ENCODE measurements at places on chromosomes 11 and 22.

GRCh38 chr22:36901411-36902142 is 11.9 kb upstream of the CSF2RB start:
- DNase-seq = no peak

- DNase-seq = no peak
These were observed 118.8 kb downstream of the RRAS2 start for GRCh38 chr11:14240221-14240620.

DNA sequence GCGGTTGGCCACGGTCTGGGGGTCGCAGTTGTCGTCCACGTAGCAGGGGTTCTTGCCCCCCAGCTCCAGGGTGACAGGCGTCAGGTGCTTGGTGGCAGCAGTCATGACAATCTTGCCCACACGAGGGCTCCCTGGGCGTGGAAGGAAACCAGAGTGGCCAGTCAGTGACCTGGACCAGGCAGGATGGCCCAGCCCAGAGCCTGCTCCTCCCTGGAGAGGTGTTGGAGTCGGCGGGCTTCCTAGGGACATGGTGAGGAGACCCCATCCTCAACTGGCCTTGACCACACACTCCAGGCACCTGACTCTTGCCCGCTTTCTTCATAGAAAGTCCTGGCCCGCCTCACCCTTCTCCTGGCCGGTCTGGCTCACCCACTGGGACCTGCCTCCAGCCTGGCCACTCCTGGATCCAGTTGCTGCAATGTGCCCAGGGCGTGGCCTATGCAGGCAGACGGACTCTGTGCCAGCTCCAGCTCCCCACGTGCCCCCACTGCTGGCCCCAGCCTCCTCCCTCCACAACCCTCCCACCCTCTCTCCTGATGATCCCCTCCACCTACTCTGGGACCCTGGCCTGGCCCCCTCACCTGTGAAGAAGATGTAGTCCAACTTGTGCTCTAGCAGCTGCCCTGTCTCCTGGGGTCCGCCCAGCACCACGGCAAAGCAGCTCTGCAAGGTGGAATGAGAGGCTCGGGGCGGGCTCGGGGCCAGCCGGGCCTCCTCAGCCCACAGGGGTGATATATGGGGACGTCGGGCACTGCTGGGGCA is 8.7 kb downstream of the ALDH3B2 start:
- DNase-seq = no peak

- no peak for DNase-seq
These were observed 75.4 kb upstream of the WNT7B start for GRCh38 chr22:46052331-46052771.

GRCh38 chr11:17257196-17257595 is 19.3 kb upstream of the NUCB2 start:
- no peak for DNase-seq

- DNase-seq = no peak
These were observed 116.1 kb downstream of the FEZ1 start for GRCh38 chr11:125379981-125380380.

- DNase-seq = no peak
These were observed 11.8 kb downstream of the EMSY start for GRCh38 chr11:76456571-76456970.

DNA sequence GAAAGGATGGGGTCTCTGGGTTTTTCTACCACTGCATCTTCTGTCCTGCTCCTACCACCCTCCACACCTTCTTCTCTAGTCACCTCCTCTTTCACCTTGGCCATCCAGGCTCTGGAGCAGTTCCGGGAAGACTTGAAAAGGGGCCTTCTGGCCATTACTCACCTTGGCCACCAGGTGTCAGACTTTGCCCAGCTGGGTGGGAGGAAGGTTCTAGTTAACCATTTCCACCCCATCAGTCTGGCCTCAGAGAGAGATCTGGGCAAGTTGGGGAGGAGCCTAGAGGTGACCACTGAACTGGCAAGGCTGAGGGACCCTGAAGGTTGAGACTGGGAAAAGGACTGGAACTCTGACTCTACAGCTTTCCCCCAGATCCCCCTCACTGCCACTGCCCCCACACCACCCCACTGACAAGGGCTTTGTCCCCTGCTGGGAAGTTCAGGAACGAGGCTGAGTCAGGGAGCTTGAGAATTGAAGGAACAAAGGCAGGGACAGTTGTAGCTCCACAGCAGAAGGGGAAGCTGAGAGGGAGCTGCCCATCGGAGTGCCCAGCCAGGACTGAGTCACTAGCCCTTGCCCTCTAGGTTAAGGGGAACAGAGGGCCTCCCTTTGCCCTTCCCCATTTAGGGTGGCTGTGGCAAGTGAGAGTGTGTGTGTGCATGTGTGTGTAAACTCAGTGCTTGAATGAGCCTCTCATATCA is 3.7 kb upstream of the POLD4 start:
- DNase-seq = peak; percentile 55

- no peak for DNase-seq
These were observed 34.1 kb upstream of the CALCA start for GRCh38 chr11:15006139-15006759.

- no peak for DNase-seq
These were observed 72.2 kb downstream of the CWF19L2 start for GRCh38 chr11:107385361-107385981.

DNA sequence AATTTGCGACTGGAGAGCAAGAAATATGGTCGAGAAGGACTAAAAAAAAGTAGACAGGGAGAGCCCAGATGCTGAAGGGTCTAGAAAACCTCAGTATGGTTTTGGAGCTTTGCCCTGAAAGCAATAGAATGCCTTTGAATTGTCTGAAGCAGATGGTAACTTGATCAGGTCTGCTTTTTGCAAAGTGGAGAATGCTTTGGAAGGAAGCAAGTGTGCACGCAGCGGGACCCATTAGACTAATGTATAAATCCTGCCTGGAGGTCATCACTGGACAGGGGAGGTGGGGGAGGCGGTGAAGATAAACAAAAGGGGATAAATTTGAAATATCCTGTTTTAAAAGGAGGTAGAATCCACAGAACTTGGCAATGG is 757 bp upstream of the HINFP start:
- no peak for DNase-seq

DNA sequence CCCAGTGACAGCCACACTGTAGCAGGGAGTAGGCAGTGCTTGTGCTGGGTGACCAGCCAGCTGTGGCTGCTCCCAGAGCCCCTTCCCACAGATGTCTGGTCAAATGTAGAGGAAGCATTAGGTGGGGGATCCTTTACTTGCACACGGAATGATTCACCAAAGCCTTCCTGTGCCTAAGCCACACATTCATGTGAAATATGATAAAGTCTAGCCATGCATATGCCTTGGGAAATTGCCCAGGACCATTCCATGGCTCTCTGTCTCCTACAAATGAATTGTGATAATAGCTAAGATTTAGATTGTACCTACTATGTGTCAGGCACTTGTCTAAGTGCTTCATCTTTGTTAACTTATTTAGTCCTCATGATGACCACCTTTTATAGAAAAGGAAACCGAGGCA is 217.5 kb upstream of the E2F8 start:
- no peak for DNase-seq

DNA sequence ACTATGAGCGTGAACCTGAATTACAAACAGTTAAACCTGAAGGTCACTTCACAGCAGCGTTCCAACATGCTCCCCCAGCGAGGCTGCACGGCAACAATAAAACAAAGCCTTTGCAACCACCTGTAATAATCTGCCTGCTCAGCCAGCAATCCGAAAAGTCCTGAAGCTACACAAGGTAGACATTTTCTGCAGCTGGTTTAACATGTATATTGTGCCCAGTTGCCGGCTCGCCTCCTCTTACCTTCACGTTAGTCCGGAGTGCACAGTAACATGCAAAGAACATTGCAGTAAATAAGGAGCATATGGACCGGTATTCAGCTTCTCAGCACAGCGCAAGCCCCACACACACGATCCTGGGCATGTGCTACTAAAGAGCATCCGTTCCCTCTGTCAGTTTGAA is 704.3 kb downstream of the DLG2 start:
- DNase-seq = no peak

- no peak for DNase-seq
These were observed 43.8 kb downstream of the CELF1 start for GRCh38 chr11:47509077-47509536.

GRCh38 chr22:32511274-32511673 is 36.7 kb downstream of the FBXO7 start:
- DNase-seq = no peak

DNA sequence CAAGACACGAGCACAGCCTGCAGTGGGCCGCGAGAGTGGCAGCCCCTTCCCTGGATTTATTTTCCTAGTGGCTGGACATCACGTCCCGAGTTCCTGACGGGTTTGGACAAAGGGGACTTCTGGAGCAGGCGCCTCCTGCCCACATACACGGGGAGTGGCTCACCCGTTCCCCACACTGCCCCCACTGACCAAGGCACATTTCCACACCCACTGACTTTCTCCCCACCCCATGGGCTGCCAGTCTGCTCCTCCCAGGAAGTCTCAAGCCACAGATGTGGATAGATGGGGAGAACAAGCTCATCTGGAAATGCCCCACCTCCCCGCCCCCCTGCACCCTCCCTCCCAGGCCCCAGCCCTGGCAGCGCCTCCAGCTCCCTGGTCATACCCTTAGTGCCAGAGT is 34.0 kb upstream of the FADD start:
- no peak for DNase-seq

DNA sequence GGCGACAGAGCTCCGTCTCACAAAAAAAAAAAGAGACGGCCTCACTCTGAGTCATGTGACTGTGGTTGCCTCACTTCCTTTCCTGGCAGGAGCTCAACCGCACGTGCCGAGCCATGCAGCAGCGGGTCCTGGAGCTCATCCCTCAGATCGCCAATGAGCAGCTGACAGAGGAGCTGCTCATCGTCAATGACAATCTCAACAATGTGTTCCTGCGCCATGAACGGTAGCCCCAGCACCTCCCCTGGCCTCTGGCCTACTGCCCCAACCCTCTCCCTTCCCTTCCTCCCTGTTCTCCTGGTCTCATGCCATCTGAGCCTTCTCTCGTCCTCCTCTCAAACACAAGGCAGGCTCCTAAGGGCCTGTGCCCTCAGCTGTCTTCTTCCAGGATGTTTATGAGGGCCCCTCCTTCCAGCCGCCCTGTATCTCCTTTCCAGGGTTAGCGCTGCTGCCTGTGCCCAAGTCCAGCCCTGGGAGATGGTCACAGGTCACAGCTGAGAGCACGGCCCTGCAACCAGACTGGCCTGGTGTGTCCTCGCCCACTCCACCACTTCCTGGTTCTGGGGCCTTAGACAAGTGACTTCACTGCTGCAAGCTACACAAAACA is 30.7 kb downstream of the TOM1 start:
- peak; percentile 25 for DNase-seq

- no peak for DNase-seq
These were observed 133.3 kb downstream of the ATXN10 start for GRCh38 chr22:45804986-45805325.

DNA sequence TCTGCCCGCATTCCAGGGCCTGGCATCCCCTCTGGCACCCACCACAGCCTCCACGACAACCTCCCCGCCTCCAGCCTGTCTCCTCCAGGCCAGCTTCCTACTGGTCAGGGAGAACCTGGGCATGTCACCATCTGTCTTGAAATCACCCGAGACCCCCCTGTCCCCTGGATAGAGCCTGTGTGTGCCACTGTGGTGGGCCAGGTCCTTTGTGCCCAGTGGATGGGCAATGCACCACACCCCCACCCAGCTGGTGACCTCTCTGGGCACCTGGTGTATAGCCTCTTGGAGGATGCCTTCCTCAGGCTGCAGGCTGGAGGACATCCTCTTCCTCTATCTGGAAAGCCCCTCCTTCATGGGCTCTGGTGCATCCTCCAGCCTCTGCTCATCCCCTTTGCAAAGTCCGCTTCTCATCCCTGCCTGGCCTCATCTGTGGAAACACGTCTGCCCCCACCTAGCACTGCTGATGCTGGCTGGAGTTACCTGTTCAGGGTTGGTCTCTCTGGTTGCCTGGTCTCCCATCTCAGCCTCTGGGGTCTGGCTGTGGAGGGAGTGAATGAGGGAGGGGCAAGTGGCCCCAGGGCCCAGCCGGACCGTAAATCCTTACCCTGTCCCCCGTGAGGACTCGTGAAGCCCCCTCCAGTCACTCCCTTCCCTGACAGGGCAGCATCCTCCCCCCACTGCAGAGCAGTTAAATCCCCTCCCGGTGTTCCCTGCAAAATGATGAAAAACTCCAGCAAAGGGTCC is 589.6 kb downstream of the TBC1D22A start:
- no peak for DNase-seq

GRCh38 chr11:122240638-122241037 is 124.6 kb upstream of the BLID start:
- no peak for DNase-seq

DNA sequence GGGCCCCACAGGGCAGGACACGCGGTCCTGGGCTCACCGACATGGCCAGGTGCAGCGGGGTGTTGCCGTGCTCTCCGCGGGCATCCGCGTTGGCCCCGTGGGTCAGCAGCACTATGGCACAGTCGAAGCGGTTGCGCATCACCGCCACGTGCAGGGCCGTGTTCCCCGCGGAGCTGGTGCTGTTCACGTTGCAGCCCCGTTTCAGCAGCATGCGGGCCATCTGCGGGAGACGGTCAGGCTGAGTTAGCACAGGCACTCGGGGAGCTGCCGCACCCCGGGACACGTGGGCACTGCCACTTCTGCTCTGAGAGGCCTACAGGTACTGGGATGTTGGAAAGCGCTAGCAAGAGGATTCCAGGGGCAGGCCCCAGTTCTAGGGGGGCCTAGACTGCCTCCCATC is 22.3 kb upstream of the BAIAP2L2 start:
- DNase-seq = no peak

DNA sequence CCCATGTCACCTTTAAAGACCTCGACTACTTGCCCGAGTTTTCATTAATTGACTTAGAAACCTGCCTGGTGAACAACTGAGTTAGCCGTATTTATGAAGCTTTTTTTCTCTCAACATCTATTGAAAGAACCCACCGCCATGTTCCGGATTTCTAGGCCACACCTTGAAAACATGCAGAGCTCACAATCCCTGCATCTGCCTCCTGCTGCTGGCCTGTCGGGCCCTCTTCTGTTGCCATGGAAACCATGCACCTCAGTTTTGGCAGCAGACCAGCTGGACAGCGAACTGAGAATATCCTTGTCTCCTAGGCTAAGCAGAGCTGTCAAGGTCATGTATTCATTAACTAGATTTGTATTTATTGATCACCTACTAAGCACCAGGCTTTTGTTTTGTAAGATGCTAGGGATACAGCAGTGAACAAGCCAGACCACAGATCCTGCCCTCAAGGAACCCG is 4.3 kb upstream of the PATZ1 start:
- no peak for DNase-seq

DNA sequence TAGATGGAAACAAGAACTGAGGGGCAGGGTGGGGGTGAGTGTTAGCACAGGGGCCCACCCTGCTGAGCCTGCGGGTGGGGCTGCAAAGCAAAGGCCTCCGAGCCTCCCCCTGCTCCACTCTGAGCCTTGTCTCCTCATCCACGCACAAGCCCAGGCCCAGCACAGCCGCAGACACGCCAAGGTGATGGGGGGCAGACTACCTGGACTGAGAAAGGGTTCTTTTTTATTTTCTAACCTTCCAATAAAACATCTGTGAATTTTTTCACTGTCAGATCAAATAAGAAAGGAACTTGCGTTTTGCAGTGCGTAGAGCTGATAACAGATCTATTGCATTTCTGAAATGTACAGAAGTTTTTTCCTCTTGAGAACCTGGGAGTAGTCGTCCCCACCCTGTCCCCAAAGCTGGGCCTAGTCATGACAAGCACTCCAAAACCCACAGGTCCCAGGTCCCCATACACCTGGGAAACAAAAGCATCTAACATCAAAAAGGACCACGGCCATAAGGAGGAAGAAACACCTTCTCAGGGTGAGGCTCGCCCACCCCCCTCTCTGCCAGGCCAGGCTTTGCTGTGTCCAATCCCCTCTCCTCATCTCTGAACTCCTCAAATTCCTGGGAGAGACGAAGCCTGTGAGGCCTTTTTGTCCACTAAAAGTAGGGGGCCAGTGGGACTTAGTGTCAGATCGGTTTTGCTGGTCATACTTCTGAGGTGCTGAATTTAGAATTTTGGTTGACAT is 22.7 kb upstream of the CD5 start:
- DNase-seq = no peak
